T-helper 2 cell treated with Interferon-gamma antibody and Interleukin-4, amounts not matched to agents 5 μg/mL and 100 μg/mL, for 36 hours (primary cell): ENCODE measurements at places on chromosomes 16 and 17.

DNA sequence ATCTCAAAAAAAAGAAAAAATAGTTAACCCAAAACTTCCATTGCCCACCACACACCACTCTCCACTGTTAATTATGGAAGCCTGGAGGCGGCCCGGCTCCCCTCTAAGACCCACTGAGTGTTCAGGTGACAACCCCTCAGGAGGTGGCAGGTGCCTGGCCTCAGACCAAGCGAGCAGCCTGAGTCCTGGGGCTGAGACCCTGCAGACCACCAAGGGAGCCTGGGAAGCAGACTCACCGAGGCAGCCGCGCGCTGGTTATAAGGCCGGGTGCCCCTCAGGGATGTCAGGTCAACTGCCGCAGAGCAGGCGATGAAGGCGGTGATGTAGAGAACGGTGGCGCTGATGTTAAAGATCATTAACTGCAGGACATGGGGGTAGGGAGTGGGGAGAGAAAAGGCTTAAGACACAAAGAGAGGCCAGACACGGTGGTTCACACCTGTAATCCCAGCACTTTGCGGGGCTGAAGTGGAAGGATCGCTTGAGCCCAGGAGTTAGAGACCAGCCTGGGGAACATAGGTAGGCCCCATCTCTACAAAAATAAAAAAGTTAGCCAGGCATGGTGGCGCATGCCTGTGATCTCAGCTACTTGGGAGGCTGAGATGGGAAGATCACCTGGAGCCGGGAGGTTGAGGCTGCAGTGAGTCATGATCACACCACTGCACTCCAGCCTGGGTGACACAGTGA is 13.3 kb downstream of the ARL2BP start:
- H3K36me3 ChIP-seq, result peaks cover 1% of the 10 kb centered on the region
- no peak overlapping the region for H3K4me3 ChIP-seq
- peaks cover 9% of the 10 kb centered on the region for H3K4me1 ChIP-seq
- no peak for DNase-seq
- no peaks in the 10 kb centered on the region for H3K27me3 ChIP-seq

GRCh38 chr16:12896562-12896961 is 4.8 kb upstream of the SHISA9 start:
- H3K36me3 ChIP-seq, result no peaks in the 10 kb centered on the region
- no peak overlapping the region for H3K27ac ChIP-seq
- H3K4me1 ChIP-seq, result no peaks in the 10 kb centered on the region
- no peak for DNase-seq
- H3K27me3 ChIP-seq, result peaks cover 36% of the 10 kb centered on the region
- no peak overlapping the region for H3K4me3 ChIP-seq

DNA sequence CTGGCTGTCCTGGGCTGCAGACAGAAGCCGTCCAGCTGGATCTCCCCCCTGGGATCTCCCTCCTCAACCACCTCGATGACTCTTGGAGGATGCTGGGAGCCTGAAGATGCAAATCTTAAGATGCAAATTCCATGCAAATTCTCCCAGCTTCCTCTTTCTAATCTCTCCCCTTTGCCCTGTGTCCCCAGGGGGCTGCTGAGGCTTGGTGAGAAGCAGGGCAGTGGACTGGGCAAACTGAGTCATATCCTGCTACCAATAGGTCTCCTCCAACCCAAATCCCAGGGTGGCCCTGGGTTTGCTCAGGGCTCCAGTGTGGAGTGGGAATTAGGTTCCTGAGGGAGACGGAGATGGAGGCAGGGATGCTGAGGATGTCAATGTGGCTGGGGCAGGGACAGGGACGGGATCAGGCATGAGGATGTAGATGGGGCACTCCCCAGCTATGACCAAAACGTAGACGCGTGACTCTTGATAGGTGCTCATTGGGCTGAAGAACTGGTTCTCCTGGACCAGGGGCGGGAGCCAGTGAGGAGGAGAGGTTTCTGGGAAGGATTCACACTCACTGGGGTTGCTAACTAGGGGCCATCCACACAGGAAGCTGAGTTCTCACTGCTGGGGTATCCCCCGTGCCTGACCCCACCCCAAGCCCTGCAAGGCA is 3.6 kb upstream of the ALOX12B start:
- H3K27ac ChIP-seq, result no peak overlapping the region
- H3K4me1 ChIP-seq, result peaks cover 14% of the 10 kb centered on the region
- no peak overlapping the region for H3K4me3 ChIP-seq
- H3K36me3 ChIP-seq, result no peaks in the 10 kb centered on the region
- DNase-seq, result no peak

GRCh38 chr17:15513856-15514459 is 46.5 kb upstream of the CDRT4 start:
- DNase-seq, result no peak
- no peaks in the 10 kb centered on the region for H3K27me3 ChIP-seq
- peaks cover 27% of the 10 kb centered on the region for H3K36me3 ChIP-seq
- peaks cover 2% of the 10 kb centered on the region for H3K4me1 ChIP-seq
- H3K27ac ChIP-seq, result no peak overlapping the region

DNA sequence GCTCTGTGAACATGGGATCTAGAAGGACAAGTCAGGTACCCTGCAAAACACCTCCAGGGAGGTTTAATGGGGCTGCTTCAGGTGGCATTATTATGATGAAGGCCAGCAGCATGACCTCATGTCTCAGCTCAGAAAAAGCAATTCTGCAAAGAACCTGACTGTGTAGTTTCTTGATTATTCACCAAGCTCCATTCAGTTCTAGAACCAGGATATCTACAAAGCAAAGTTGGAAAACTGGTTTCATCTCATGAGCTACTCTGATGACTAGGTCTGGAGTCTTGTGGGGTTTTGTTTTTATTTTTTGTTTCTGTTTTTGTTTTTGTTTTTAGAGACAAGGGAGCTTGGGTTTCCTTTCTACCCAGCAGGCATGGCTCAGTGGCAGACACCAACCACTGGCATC is 19.0 kb upstream of the LRRC37A3 start:
- H3K36me3 ChIP-seq, result no peaks in the 10 kb centered on the region
- DNase-seq, result no peak
- no peaks in the 10 kb centered on the region for H3K27me3 ChIP-seq
- peaks cover 13% of the 10 kb centered on the region for H3K4me1 ChIP-seq
- peak overlapping the region; percentile 36 for H3K27ac ChIP-seq

- no peak for DNase-seq
- no peaks in the 10 kb centered on the region for H3K36me3 ChIP-seq
- no peak overlapping the region for H3K27ac ChIP-seq
- H3K27me3 ChIP-seq, result peaks cover 16% of the 10 kb centered on the region
- H3K4me3 ChIP-seq, result no peak overlapping the region
- H3K4me1 ChIP-seq, result no peaks in the 10 kb centered on the region
Observed at GRCh38 chr16:14061732-14062259, 9.3 kb upstream of the MRTFB start.

- no peak for DNase-seq
- no peak overlapping the region for H3K4me3 ChIP-seq
- H3K4me1 ChIP-seq, result peaks cover 8% of the 10 kb centered on the region
- no peaks in the 10 kb centered on the region for H3K27me3 ChIP-seq
Observed at GRCh38 chr17:57550016-57550415, 195.1 kb downstream of the CCDC182 start.

DNA sequence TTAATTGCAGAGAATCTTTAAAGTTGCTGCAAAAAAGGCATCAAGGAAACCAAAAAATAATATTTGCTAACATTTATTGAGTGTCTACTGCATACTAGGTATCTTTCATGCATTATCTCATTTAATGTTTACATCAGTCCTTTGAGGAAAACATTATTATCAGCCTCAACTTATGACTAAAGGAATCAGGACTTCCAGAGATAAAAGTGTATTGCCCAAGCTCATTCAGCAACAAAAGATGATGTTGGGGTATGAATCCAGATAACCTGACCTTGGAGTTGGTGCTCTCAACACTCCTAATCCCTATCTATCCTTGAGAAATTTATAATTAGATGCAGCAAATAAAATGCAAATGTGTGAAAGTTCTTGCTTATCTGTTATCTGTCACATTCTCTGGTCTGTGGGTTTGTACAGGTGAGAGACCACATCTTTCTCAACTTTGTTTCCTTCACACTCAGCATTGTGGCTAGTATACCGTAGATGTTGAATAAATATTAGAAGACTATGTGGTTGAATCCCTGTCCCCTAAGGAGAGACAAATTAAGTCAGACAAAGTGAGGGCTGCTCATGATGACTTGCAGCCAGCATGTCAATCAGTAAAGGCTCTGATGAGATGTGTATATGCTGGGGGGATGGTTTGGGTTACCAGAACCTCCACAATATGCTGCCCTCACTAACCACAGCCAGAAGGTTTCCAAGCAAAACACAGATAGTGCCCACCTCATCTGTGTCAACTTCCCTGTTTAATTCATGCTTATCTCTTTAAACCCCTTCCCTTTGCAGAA is 82.6 kb downstream of the NOG start:
- peaks cover 36% of the 10 kb centered on the region for H3K27me3 ChIP-seq
- H3K36me3 ChIP-seq, result no peaks in the 10 kb centered on the region
- no peak for DNase-seq
- no peak overlapping the region for H3K27ac ChIP-seq
- peaks cover 24% of the 10 kb centered on the region for H3K4me1 ChIP-seq
- H3K4me3 ChIP-seq, result no peak overlapping the region
